ENCODE measurements at places on chromosomes 5 and 9. TPM values are rescaled to one million over a fixed set of nuclear protein-coding genes. Genes with fewer than 3 reads are reported as not detected.

- DNase-seq, result no peak
Measured at GRCh38 chr9:5557606-5558587, 47.6 kb downstream of the PDCD1LG2 start.

- DNase-seq, result peak; percentile 51
Measured at GRCh38 chr5:140631831-140632365, 1.1 kb downstream of the CD14 start.

The PCDHAC2 gene
- 12.6 TPM for total RNA-seq

The SHOC1 gene
- not detected for total RNA-seq

DNA sequence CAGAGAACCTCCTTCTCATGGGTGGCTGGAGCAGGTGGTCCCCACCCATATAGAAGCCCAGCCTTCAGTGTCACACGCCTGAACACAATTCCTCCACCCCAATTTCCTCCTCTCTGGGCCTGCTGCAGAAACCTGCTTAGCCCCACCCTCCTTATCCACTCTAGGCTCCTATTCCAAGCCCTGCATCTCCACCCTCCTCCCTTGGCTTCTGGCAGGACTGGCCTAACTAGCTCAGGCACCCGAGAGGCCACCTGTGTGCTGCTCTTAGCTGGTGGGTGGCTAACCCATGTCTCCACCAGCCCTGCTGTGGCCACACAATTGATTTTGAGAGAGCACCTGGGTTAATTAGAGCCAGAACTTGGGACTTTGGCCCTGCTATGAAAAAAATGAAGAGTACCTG, 77.3 kb upstream of the ATP10B start:
- DNase-seq, result peak; percentile 64

The ADGRV1 gene
- total RNA-seq, result 3.5 TPM

GRCh38 chr9:8864545-8864896, 1064.9 kb upstream of the DMAC1 start:
- DNase-seq, result no peak

- no peak for DNase-seq
Measured at GRCh38 chr9:101212661-101213060, 172.1 kb downstream of the BAAT start.

GRCh38 chr9:16202221-16202620, 649.4 kb downstream of the CCDC171 start:
- no peak for DNase-seq

The DBH gene
- not detected for total RNA-seq

DNA sequence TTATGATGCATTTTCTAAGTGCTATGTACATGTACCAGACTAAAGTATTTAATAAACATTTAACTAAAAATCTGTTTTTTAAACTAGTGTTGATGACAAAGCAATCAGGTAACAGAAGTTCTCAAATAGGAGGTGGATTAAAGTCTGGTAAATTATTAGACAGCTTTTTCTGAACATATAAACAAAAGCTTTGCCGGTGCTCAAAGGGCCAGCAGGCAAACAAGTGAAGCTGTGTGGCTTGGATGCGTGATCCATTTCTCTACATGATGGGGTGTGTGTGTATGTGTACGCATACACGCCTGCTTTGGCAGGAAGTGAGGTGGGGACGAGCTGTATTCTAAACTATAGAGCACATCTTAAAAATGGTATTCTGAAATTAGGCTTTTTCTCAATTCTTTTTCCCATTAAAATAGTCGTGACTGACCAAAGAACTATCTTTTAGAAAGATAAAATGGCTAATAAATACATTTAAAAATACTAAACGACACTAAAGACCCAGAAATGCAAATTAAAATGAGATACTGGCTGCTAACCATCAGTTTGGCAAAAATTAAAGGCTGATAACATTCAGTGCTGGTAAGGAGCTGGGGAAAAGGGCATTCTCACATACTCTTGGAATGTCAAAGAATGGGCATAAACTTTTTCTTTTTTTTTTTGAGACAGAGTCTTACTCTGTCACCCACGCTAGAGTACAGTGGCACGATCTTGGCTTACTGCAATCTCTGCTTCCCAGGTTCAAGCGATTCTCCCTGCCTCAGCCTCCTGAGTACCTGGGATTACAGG, 174.0 kb downstream of the MAPKAP1 start:
- DNase-seq, result no peak

DNA sequence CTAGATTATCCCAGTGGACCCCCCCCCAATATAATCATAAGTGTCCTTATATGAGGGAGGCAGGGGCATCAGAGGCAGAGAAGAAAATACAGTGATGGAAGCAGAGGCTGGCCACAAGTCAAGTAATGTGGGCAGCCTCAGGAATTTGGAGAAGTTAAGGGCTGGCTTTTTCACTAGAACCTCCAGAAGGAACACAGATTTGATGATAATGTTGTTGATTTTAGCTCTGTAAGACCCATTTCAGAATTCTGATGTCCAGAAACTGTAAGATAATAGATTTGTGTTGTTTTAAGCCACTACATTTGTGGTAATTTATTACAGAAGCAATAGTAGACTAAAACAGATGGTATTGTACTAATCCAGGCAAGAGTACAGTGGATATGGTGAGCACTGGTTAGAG, 36.3 kb upstream of the LRRTM2 start:
- no peak for DNase-seq

The MARCHF6 gene
- total RNA-seq, result 155 TPM

The PGM5 gene
- total RNA-seq, result 0.87 TPM

The TGFBI gene
- 41.4 TPM for total RNA-seq

The SIGMAR1 gene
- 65.6 TPM for total RNA-seq

DNA sequence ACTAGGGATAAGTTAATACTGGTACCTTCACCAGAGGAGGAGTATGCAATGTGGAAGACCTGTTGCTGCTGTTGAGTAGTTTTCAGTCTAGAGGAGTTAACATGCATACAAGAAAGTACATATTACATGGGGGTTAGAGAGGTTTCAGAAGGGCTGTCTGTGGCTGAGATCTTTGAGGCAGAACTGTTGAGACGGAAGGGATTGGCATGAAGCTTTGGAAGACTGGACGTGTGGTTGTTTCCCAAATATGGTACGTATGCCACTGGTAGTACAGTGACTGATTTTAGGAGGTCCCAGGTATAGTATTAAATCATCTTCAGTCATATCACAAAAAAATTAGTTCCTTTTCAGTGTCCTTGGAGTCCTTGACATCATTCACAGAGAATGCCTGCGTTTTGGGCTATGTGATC, 17.6 kb downstream of the TNFAIP8 start:
- DNase-seq, result no peak

- no peak for DNase-seq
Measured at GRCh38 chr5:118007262-118007661, 981.1 kb downstream of the DTWD2 start.

- no peak for DNase-seq
Measured at GRCh38 chr5:38167562-38167996, 90.8 kb upstream of the EGFLAM start.

GRCh38 chr5:72465601-72466563, 41.3 kb downstream of the ZNF366 start:
- DNase-seq, result no peak

DNA sequence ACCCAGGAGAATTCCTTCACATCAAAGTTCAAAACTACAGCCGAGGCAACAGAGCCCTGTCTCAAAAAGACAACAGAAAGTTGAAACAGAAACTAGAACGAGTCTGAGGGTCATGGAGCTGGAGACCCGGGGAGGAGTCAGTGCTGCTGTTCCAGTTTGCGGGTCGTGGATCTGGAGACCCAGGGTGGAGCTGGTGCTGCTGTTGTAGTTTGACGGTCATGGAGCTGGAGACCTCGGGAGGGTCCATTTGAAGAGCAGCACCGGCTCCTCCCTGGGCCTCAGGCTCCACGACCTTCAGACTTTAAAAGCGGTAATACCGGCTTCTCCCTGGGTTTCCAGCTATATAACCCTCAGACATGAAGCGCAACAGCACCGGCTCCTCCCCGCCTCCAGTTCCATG, 13.0 kb upstream of the LCN15 start:
- DNase-seq, result no peak

DNA sequence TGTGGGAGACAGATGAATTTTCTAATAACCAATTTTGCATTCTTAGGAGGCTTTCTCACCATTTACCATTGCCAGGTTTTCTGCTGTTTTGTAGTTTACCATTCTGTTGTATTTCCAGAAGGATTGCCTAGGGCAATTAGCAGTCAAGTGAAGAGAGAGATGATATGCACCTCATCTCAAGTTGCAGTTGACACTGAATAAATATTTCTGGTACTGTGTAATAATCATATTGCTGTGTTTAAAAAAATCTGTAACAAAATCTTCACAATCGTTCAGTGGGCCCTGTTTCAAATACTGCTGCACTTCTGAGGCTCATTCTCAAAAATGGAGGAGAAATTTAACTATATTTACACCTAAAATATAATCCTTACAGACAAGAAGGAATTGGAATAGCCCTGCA, 706.1 kb upstream of the PTPRD start:
- DNase-seq, result no peak

DNA sequence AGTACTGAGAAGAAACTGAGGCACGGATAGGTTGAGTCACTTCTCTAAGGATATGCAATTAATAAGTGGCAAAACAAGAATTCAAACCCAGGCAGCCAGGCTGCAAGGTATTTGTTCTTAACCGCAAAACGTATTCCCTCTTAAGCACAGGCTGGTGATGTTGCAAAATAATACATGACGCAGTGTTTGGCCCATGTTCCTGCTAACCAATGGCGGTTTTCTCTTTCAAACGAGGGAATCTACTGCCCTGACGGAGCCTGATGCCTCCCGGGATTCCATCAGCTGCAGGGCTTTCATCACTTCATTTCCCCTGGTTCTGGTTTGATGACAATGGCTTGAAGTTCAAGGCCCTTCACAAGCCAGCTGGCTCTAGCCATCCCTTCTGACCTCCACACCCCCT, 154.8 kb downstream of the SLIT3 start:
- no peak for DNase-seq

The TAF1L gene
- not detected for total RNA-seq

DNA sequence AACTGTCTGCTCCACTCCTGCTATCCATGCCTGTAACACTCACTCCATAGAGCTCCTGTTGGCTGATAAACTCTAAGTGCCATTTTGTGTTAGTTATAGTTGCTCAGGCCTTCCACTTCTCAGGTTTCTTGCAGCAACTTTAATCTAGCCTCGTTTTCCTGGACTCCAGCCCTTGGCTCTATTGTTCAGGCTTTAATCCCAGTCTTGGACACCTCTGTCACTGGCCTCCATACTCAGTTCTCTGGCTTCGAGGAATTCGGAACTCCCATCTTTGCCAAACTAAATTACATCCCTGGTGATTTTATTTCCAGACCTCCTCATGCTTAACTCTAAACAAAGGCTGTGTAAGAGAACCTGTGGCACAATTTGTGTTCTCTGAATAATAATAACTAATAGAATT, 39.8 kb downstream of the EMB start:
- DNase-seq, result no peak

GRCh38 chr9:113695440-113695851, 180.7 kb upstream of the ZNF618 start:
- DNase-seq, result no peak

The PDGFRB gene
- not detected for total RNA-seq

The IFNW1 gene
- total RNA-seq, result not detected

All from Calu3 (cell line).